ENCODE measurements at places on chromosomes 2 and 18.

DNA sequence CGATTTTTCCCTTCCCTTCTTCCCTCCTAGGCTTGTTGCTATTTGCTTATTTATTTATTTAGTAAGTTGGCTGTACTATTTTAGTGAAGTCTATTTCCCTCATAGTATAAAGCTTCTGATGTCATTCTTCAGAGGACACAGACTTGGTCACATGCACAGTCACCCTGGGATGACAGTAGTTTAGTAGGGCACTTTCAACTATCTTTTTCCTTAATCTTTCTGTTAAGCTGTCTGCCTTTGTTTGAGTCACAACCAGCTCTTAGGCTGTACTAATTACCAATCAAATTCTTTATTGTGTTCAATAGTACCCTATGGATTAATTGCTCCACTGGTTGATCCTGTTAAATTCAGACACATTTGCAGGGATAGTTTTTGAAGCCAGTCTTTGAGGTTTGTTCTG, 26.9 kb upstream of the RAB31 start:
- peaks cover 3% of the 10 kb centered on the region for H3K4me1 ChIP-seq
- no peaks in the 10 kb centered on the region for H3K27me3 ChIP-seq
- DNase-seq = no peak
- H3K4me3 ChIP-seq = no peak overlapping the region

- no peaks in the 10 kb centered on the region for H3K4me1 ChIP-seq
- H3K36me3 ChIP-seq = no peaks in the 10 kb centered on the region
- DNase-seq = no peak
- H3K27me3 ChIP-seq = no peaks in the 10 kb centered on the region
These were observed 394.9 kb upstream of the TRIB2 start for GRCh38 chr2:12321886-12322285.

- no peaks in the 10 kb centered on the region for H3K4me1 ChIP-seq
- no peaks in the 10 kb centered on the region for H3K36me3 ChIP-seq
- no peaks in the 10 kb centered on the region for H3K27me3 ChIP-seq
- no peak overlapping the region for H3K27ac ChIP-seq
- peak; percentile 26 for DNase-seq
- H3K4me3 ChIP-seq = no peak overlapping the region
These were observed 110.6 kb upstream of the SIX2 start for GRCh38 chr2:45119855-45120254.

GRCh38 chr2:221262651-221263050, 309.5 kb downstream of the EPHA4 start:
- H3K36me3 ChIP-seq = no peaks in the 10 kb centered on the region
- no peaks in the 10 kb centered on the region for H3K27me3 ChIP-seq
- no peak overlapping the region for H3K27ac ChIP-seq
- H3K4me3 ChIP-seq = no peak overlapping the region
- DNase-seq = no peak
- no peaks in the 10 kb centered on the region for H3K4me1 ChIP-seq

DNA sequence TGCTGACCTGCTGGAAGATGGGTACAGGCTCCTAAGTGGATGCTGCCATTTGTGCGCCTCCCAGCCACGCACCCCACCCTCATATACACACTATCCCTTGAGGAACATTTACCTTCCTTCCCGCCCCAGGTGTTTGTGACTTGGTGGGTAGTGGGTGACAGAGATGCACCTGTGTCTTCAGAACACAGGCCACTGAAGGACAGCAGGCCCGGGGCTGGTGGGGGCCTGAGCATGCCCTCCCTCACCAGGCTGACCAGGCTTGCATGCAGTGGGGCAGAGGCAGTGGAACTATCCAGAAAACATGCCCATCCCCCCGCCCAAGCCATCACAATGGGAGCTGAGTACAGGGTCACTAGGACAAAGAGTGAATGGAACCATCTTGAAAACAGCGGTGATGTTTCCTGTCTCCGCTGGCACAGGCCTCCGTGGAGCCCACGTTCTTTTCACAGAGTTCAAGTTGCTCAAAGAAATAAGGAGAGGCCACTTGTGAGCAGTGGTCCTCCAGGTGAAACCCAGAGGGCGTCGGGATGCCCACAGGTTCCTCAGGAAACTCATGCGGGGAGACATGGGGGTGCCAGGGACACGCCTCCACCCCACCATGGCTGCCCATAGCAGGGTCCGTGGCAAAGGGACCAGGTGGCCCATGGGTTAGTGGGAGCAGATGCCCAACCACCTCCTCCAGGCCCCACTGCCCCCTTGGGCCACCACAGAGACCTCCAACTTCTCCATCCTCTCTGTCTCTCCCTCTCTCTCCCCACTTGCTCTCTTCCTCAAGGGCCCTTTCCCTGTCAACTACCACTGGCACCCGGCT, 90.9 kb downstream of the MALT1 start:
- no peaks in the 10 kb centered on the region for H3K36me3 ChIP-seq
- H3K4me3 ChIP-seq = no peak overlapping the region
- peak; percentile 55 for DNase-seq
- H3K4me1 ChIP-seq = no peaks in the 10 kb centered on the region
- peak overlapping the region; percentile 42 for H3K27ac ChIP-seq

DNA sequence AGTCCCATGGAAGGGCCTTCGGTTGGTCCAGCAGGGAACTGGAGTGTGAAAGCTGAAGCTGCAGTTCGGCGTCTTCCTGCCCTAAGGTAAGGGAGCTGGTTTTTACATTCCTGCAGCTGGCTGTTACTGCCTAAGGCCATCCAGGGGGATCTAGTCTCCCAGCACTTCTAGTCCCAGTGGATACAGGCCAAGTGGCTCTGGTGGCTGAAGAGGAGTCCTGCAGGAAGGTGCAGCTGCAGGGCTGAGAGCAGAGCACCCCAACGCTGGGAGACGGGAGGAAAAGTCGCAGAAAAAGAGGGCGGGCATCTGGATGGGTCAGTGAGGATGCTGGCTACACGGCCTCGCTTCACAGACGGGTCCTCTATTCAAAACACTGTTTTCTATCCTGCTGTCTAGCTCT, 225.0 kb upstream of the HS6ST1 start:
- no peak overlapping the region for H3K4me3 ChIP-seq
- no peaks in the 10 kb centered on the region for H3K4me1 ChIP-seq
- no peaks in the 10 kb centered on the region for H3K36me3 ChIP-seq
- H3K27ac ChIP-seq = no peak overlapping the region
- no peak for DNase-seq

- H3K27ac ChIP-seq = peak overlapping the region; percentile 85
- peak; percentile 96 for DNase-seq
- no peaks in the 10 kb centered on the region for H3K36me3 ChIP-seq
- H3K4me3 ChIP-seq = no peak overlapping the region
These were observed 38.4 kb downstream of the PAX8 start for GRCh38 chr2:113240150-113240914.

- DNase-seq = peak; percentile 46
- no peaks in the 10 kb centered on the region for H3K36me3 ChIP-seq
- no peaks in the 10 kb centered on the region for H3K27me3 ChIP-seq
- no peak overlapping the region for H3K27ac ChIP-seq
- no peak overlapping the region for H3K4me3 ChIP-seq
- no peaks in the 10 kb centered on the region for H3K4me1 ChIP-seq
These were observed 40.4 kb upstream of the ANKRD62 start for GRCh38 chr18:12053289-12053688.

DNA sequence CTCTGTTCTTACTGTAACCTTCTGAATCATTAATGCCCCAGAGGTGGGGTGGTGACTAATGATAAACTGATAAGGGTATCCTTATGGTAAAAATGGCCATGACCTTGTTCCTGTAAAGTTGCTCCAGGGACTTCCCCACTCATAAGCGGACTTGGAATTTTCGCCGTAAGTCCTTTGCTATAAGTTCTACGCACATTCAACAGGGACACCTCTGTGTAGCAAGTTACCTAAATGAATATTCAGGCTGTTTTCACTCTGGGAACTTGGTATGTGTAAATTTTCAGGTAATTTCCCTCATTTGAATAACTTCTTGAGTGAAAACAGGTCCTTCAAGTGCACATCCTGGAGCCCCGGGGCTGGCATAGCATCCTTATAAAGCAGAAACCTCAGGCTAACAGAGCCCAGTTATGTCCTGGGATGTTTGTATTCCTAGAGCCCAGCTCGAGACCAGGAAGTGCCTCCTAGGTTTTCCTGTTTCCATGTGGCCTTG, 9.4 kb upstream of the AGFG1 start:
- no peaks in the 10 kb centered on the region for H3K27me3 ChIP-seq
- H3K27ac ChIP-seq = no peak overlapping the region
- peaks cover 14% of the 10 kb centered on the region for H3K4me1 ChIP-seq
- H3K4me3 ChIP-seq = no peak overlapping the region

DNA sequence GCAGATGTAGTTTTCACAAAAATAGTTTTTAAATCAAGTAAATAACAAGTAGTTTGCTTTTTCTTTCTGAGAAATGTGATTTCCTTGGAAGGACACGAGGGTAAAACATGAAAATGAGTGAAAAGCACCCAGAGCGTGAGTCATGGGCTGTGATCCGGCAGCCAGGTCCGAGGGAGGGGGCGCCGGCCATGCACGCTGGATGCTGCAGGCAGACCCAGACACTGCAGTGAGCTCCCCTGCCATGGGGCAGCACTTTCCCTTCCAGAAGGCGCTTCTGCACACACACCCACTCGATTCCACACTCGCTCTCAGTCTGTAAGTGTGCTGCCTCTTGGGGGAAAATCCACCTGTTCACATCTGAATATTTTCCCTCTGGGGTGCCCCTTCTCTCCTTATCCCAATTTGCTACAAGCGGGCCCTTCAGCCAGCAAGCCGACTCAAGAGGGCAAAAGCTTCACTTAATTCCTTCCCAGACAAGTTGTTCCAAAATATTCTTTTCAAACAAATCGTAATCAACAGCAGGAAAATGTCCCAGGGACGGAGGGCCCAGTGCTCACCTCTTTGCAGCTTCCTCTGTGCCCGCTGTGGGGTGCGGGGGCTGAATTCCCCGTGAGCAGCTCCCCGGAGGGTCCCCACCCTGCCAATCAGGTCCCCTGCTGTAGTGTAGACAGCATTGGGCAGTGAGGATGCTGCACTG, 87.0 kb upstream of the ID2 start:
- no peak for DNase-seq
- no peak overlapping the region for H3K4me3 ChIP-seq
- H3K4me1 ChIP-seq = peaks cover 8% of the 10 kb centered on the region
- H3K27ac ChIP-seq = no peak overlapping the region

GRCh38 chr2:9750224-9751215, 92.8 kb upstream of the TAF1B start:
- no peak overlapping the region for H3K4me3 ChIP-seq
- peaks cover 25% of the 10 kb centered on the region for H3K4me1 ChIP-seq
- DNase-seq = no peak
- no peaks in the 10 kb centered on the region for H3K27me3 ChIP-seq
- H3K36me3 ChIP-seq = no peaks in the 10 kb centered on the region

DNA sequence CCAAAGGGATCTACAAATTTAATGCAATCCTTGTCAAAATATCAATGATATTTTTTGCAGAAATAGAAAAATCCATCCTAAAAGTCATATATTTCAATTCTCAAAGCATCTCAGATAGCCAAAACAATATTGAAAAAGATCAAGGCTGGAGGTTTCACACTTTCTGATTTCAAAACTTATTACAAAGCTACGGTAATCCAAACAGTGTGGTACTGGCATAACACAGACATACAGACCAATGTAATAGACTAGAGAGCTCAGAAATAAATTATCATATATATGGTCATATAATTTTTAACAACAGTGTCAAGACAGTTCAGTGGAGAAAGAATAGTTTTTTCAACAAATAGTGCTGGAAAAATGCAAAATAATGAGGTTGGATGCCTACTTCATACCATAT, 40.3 kb upstream of the PROKR1 start:
- H3K27ac ChIP-seq = no peak overlapping the region
- no peaks in the 10 kb centered on the region for H3K4me1 ChIP-seq
- H3K36me3 ChIP-seq = no peaks in the 10 kb centered on the region
- H3K27me3 ChIP-seq = no peaks in the 10 kb centered on the region

GRCh38 chr2:16869711-16870110, 204.1 kb upstream of the CYRIA start:
- no peak overlapping the region for H3K4me3 ChIP-seq
- no peaks in the 10 kb centered on the region for H3K4me1 ChIP-seq
- H3K27ac ChIP-seq = no peak overlapping the region
- no peaks in the 10 kb centered on the region for H3K27me3 ChIP-seq
- no peaks in the 10 kb centered on the region for H3K36me3 ChIP-seq

GRCh38 chr2:89844221-89844943, 1152.9 kb downstream of the RPIA start:
- H3K4me1 ChIP-seq = no peaks in the 10 kb centered on the region
- no peak for DNase-seq
- no peaks in the 10 kb centered on the region for H3K27me3 ChIP-seq
- no peak overlapping the region for H3K4me3 ChIP-seq

DNA sequence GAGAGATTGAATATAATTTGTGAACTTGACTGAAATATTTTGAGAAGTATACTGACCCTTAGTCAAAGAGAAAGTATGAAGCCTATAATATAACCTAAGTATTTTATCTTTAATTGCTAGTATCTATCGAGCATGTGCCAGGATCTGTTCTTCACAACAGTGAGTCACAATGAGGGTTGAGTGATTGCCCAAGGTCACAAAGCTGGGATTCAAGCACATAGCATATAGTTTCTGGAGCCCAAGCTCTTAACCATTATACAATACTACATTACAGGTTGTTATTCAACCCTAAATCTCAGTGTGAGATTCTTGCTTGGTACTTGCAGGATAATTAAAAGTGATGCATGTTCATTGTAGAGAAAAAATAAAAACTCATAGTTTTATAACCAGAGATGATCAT, 97.2 kb downstream of the RAB3GAP1 start:
- H3K27ac ChIP-seq = no peak overlapping the region
- peaks cover 39% of the 10 kb centered on the region for H3K36me3 ChIP-seq
- no peaks in the 10 kb centered on the region for H3K27me3 ChIP-seq
- H3K4me3 ChIP-seq = no peak overlapping the region
- H3K4me1 ChIP-seq = peaks cover 7% of the 10 kb centered on the region

DNA sequence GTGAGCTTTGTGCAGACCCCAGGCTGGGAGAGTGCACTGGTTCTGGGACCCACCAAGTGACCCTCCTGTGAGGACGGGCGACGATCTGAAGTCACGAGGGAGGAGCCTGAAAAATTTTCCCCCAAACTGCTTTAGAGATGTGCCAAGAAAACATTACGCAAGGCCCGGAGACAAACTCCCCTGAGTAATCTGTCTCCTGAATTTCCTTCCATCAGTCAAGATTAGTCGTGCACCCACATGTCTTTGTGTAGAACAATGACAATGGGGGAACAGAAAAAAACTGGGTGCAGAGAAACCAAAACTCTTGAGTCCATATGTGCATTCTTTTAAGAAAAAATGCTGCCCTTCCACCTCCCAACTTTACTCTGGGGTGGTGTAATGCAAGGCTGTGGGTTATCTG, 12.6 kb upstream of the NCK2 start:
- H3K27me3 ChIP-seq = no peaks in the 10 kb centered on the region
- DNase-seq = no peak
- H3K27ac ChIP-seq = no peak overlapping the region
- H3K4me1 ChIP-seq = peaks cover 5% of the 10 kb centered on the region
